ENCODE measurements at places on chromosomes 2 and 18. TPM values are rescaled to one million over a fixed set of nuclear protein-coding genes. Genes with fewer than 3 reads are reported as not detected.

The TTLL4 gene
- total RNA-seq, result 10.0 TPM

GRCh38 chr18:3747176-3747973, 297.4 kb downstream of the TGIF1 start:
- peak; percentile 86 for DNase-seq

- no peak for DNase-seq
Observed at GRCh38 chr2:234603619-234604018, 106.7 kb upstream of the ARL4C start.

DNA sequence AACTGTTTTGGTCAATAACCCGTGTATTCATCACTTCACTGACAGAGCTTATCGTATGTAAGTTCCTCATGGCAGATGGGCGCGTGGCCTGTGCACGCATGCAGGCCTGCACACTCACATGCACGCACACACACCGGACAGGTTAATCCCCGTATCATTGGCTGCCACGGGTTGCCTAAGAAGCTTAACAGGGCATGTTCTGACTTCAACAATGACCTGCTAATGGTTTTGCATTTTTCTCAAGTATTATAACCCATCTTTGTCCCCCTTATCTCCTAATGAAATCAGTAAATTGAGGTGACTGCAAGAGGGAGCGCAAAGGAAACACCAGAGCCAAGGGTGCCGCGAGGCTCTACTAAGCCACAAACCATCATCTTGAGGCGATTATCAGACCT, 399.0 kb upstream of the ID2 start:
- DNase-seq, result no peak

- no peak for DNase-seq
Observed at GRCh38 chr18:56067969-56068671, 480.1 kb upstream of the TCF4 start.

DNA sequence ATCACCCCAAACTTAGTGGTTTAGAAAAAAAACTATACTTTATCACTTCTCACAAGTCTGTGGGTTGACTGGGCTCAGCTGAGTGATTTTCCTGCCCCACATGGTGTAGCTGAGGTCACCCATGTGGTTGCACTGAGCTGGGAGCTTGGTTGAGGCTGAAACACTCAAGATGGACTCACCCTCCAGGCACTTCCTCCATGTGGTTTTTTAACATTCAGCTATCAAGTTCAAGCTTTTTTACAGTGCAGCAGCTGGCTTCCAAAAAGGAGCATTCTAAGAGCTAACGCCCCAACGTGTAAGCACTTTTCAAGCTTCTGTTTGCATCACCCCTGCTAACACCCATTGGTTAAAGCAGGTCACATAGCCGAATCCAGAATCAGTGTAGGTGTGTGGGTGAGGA, 105.9 kb upstream of the CREB1 start:
- DNase-seq, result no peak

DNA sequence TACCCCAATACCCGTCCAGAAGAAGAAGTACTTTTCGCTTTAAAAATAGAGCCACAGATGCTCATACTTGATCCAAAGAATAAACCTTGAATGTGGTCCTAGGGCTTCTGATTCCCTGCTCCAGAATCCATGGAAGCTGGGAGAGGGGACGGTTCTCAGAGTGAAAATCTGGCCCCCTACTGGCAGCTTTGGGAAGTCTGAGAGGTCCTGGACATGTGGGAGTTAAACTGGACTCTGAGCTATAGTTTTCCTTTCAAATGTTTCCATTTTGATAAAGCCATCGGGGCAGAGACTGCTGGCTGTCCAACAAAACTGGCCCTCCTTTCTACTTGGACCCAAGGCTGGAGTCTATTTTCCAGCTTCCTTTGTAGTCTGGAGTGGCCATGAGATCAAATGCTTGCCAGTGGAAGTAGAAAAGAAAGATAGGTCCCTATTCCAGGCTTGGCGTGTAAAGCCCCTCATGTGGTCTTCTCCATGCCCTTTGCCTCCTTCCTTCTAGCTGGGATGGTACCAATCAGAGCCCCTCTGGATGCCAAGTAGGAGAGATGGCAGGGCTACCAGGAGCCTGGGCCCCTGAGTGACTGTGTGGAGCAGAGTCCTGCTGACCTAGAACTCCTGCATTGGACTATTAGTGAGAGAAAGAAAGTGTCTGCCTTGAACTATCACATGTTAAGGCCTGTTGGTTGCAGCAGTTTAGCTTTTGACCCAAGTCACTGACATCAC, 37.7 kb upstream of the TBC1D8 start:
- DNase-seq, result no peak

DNA sequence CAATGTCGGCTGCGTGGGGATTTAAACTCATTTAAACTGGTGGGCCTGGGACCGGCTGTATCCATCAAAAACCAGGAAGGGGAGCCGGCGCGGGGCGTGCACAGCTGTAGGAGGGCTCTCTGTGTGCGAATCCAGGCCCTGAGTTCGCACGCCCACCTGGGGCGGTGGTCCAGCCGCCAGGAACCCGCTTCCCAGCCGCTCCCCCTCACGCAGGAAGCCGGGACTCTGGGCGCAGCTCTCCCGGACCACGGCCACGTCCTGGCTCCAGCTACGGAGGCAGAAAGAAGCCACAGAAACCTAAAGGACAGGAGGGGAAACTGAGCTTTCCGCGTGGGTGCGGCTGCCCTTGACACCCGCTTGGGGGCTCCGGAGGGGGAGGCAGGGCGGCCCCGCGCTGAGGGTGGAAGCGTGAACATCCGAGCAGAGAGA, 80.6 kb downstream of the GFPT1 start:
- no peak for DNase-seq

All from pulmonary artery endothelial cell (primary cell).